ENCODE measurements at places on chromosomes 1 and 21.

- no peak for DNase-seq
These were observed 422.2 kb upstream of the DEPDC1 start for GRCh38 chr1:68919075-68919474.

- DNase-seq: no peak
These were observed 52.4 kb downstream of the PHC2 start for GRCh38 chr1:33378524-33378923.

DNA sequence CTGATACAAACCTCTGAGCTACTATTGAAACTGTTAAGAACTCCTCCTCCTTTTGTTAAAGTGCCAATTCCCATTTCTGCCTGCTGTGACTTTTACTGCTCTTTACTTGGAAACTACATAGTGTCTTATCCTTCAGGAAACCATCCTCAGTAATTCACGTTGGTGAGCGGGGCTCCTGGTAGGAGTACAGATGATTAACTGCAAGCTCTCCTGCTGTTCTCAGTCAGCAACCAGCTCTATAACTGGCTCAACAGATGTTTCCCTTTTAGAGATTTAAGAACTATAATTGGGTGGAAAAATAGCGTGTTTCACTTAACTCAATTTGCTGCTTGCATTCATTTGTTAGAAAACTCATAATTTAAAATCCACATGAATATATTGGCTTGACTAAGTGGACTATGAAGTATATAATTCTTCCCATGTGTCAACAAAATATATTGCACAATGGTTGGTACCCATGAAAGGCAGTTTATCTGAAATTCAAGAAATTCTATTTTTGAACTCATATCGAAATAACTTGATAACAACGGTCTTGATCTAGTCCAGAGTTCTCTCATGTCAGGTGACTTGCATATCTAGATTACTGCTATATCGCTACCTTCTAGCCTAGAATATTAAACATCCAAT, 574.0 kb downstream of the KCNT2 start:
- DNase-seq: no peak

DNA sequence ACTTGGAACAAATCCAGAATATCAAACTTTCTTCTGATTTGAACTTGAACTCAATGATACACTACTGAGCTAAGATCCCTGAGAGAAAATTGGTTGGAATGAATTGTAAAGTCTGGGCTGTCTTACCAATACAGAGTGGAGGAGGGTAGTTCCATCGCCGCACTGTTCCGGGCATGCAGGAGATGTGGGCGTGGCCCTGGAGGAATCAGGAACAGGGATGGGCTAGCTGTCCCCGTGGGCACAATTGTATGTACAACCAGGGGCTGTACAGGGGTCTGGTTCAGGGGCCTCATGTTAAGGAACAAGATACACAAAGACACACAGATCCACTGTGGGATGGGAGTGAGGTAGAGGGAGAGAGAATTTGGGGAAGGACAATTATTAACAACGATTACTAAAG, 144.3 kb downstream of the ZSCAN20 start:
- no peak for DNase-seq

DNA sequence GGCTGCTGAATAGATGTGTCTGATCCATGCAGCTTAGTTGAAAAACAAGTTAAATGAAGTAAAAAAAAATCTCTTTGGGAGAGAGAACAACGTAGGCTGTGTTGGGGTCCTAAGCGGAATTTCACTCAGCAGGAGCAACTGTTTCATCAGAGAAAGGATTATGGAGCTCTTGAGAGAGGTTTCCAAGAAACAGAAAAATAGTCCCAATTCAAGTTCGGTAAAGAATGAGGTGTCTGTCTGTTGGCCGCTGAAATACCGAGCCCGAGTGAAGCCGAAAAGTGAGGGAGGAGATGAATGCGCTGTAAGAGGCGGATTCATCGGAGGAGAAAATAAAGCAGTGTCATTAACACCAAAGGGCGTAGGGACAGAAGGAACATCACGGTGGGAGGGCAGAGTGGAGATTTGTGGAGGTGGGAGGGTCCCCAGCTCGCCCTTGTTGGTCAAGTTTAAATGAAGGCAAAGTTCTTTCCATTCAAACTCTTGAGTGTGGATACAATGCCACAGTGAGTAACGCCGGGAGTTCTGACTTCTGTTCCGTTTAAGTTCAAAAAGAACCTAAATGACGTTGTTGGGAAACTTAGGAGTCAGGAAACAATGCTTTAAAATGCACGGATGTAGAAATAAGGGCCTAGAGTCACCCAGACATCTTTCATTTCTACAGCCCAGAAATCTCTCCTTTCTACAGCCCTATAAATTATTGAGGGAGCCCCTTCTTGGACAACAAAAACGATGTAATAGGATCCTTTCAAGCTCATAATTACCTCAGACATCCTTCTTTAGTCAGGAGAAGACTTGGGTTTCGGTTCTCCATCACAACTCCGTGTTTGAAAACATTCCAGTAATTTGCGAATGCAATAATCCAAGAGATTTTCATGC, 15.6 kb upstream of the SLC45A1 start:
- DNase-seq: no peak

GRCh38 chr1:90550626-90551406, 166.3 kb downstream of the BARHL2 start:
- DNase-seq: no peak

GRCh38 chr1:211534545-211535291, 42.8 kb upstream of the RD3 start:
- DNase-seq: no peak

DNA sequence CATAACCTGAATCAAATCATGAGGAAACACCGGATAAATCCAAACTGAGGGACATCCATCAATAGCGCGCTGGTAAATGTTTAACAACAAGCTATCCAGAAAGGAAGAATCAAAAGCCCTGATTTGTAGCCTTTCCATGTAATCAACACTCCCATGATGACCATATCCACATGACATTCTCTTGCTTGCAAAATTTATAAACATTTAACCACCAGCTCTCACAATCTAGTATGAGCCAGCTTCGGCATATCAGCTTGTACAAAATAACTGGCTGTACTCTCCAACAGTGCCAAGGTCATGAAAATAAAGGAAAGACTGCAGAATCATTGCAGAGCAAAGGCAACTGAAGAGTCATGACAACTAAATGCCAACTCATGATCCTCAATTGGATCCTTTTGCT, 15.7 kb downstream of the HSD11B1 start:
- DNase-seq: no peak

DNA sequence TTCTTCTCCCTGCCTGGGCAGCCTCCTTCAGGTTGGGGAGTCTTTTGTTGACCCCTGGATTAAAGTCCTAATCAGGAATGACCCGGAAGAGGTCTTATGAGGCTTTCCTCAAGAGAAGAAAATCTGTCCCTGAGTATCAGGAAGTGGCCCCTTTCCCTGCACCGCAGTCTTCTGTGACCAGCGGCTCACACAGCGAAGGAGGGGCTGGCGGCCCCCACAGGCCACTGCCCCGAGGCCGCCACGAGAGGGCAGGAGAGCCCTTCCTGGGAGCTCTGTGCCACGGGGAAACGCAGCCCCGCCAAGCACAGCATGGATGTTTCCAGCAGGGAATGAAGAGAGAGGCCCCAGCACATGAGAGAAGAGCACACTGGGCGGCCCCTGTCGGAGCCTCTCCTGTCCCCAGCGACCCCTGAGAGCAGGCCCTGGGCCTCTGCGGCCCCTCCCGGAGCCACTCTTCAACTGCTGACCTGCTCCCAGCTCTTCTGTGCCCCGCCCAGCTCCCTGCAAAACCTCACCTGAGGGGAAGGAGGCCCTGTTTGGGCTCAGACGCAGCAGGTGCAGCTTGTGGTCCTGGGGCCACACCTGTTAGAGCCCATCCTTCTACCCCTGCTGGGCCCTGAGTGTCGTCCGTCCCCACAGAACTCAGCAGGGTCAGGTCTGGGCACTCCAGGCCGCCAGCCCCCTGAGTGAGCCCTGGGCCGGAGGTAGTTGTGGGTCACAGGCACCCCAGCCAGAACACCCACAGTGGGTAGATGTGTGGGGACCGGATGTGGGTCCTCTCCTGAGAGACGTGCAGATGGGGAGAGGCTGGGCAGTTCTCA, 4.9 kb upstream of the POFUT2 start:
- DNase-seq: peak; percentile 53

DNA sequence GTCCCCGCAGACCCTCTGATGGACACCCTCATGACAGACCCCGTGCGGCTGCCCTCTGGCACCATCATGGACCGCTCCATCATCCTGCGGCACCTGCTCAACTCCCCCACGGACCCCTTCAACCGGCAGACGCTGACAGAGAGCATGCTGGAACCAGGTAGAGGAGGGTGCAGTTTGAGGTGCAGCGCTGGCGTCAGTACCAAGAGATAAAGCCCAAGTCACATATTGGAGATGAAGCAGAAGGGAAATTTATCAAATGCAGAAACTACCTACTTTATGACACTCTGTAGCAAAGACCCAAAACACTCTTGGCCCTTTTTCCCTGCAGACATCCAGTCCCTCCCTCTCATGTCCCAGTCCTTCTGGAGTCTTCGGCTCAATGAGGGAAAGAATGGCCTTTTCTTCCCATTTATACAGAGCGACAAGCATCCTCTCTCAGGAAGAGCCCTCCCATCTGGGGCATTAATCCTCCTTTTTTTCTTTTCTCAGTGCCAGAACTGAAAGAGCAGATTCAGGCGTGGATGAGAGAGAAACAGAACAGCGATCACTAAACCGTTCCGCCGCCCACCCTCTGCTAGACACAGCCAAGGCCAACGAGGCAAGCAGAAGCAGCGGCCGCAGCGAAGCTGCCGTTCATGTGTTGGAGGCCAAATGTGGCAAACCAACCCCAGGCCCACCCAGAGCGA, 30.8 kb upstream of the KIF1B start:
- DNase-seq: no peak

DNA sequence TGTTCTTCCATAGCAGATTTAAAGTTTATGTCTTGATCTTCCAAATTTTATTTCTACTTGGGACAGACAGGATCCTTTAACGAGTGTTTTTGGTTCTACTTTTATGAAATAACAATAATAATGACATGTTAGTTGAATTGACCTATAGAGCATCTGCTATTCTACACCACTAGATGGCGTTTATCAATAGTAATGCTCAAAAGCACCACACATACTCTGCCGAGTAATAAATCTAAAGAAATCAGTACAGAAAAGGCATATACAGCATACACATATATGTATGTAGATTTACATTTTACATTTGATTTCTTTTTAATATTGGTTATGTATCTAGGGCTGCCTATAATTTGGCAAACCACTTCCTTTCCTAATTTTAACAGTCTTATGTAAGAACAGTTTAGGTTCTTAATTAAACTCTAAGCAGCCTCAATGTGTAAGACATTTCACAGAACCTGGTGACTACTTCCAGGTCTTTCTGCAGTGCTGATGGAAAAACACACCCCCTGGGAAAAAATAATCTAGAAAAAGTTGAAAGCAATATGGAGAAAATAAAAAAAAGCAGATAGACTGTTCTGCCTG, 5.9 kb upstream of the SIPA1L2 start:
- DNase-seq: no peak

GRCh38 chr1:7352364-7352763, 418.7 kb upstream of the VAMP3 start:
- no peak for DNase-seq

DNA sequence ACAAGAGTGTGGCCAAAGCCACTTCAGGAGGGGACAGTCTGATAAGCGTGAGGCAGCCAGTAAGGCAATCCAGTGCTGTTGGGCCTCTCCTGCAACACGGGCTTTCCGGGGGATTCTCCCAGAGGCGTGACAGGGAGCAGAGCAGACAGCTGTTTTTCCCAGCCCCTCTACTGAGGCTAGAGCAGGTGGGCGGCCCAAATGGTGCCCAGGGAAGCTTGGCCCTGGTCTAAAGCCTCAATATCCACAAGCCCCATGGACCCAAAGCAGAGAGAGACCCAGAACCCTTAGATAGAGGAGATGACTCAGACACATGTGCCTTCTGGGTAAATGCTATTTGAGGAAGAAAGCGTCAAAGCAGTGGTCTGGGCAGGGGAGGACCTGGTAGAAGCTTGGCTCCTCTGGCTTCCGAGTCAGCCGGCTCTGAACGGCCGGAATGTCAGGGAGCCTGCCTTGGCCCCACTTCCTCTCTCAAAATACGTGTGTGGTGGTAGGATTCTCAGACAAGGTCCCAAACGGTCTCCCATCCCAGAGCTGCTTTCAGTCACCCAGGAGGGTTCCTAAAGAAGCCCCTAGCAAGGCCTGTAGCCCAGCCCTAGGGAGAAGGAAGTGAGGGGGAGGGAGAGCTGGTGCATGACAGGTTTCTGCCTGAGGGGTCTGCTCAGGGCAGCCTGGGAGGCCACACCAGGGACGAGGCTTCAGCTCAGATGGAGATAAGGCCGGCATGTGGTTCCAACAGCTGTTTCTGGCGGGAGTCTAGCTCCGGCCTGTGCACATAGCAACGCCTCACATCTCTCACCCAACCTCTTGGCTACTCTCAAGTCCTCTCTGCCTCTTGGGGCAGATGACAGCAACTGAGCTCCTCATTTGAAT, 28.8 kb downstream of the PIK3C2B start:
- no peak for DNase-seq

- DNase-seq: no peak
These were observed 16.6 kb upstream of the RNF223 start for GRCh38 chr1:1090424-1091343.

DNA sequence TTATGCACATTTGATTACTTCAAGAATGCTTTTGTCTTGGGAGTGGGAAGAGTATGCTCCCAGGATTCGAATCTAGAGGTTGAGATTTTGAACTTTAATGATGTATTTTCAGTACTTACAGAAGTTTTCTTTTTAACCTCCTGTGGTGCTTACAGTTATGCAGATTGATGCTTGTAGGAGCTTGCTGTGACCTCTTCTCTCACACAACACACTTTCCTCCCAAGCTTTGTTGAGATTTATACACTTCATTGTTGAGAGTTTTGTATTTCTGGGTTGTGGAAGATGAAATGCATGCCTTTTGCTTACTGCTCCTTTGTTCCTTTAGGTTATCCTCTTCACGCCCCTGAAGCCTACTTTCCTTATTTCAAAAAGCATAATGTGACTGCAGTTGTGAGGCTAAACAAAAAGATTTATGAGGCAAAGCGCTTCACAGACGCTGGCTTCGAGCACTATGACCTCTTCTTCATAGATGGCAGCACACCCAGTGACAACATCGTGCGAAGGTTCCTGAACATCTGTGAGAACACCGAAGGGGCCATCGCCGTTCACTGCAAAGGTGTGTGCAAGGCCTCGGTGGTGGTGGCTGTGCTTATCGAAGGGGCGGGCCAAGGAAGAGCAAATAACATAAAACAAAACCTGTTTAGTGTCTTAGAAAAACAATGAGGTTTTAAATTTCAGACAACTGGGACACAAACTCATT, 75.5 kb upstream of the GPR88 start:
- no peak for DNase-seq

- peak; percentile 0 for DNase-seq
These were observed at the start of gene DNAH14 for GRCh38 chr1:224929335-224930237. DNAH14 (plus strand) TSS chr1:224929675; CDS start chr1:224952703, 23,028 bp downstream.

GRCh38 chr1:11784256-11784992, 21.3 kb downstream of the MTHFR start:
- DNase-seq: no peak

- peak; percentile 47 for DNase-seq
These were observed 6.3 kb upstream of the GPR25 start for GRCh38 chr1:200866521-200866920.
